ENCODE measurements at places on chromosomes 16 and 17.

DNA sequence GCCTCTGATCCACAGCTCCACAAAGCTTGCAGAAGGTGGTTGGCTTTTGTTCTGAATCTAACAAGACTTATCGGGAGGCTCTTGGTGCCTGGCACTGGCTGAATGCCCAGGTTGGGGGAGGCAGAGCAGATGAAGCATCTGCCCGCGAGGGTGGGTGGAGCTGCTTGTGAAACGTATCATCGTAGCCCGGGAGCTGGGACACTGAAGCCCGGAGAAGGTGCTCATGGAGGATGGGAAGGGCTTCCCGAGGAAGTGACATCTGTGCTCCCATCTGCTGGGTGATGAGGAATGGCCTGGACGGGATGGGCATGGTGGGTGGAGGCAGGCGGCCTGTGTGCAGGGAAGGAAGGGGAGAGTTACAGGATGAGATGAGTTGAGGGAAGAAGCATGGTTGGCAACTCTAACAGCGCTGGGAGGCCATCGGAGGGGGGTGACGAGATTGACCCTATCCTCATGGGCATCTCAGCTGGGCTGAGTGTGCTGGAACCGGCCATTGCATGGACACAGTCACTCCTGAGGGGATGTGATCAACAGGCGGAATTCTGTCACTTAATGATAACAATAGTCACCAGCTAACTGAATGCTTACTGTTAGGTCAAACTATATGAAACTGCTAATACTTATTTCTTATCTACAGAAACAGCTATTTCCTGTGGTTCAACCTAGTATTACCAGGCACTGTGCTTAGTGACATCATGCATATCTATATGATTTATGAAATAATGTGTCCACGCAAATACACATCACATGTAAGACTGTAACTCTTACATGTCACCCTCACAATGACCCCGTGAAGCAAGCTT lies 102.7 kb downstream of the ABCC6 start:
- no peak for DNase-seq

GRCh38 chr17:50904518-50905459 lies 38.6 kb upstream of the TOB1 start:
- DNase-seq, result peak; percentile 70

DNA sequence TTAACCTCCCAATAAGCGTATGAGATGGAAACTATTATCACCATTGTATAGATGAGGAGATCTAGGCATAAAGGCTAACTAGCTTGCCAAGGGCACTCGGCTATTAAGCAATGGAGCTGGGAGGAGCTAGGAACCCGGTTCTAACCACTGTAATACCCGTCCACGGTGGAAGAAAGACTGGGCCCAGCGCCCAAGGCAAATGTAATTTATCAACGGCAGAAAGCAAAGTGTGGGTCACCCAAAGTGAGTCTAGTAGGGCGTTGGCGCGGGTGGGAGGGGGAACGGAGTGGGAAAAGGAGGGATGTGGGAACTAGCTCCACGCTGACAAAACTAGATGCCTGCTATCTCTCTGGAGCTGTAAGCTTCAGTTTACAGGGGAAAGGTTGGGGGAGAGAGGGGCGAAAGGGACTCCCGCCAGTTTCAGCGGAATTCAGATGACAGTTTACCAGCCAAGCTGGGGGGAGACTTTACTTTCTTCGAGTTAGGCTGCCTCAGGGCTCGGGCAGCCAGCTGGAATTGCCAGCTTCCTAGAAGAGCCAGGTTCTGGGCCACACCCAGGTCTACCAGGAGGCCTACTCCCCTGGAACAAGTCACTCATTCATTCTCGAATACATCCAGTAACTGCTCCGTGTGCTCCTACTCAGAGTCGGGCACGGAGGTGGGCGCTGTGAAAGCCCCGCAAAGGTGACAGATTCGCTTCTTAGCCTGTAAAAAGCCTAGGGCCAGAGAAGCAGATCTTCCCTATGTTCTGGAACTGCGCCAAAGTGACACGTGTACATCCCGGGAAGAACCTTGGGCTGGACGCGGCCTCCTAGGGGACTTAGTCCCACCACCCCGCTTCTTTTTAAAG lies 837 bp downstream of the LRRC59 start:
- DNase-seq, result peak; percentile 54

DNA sequence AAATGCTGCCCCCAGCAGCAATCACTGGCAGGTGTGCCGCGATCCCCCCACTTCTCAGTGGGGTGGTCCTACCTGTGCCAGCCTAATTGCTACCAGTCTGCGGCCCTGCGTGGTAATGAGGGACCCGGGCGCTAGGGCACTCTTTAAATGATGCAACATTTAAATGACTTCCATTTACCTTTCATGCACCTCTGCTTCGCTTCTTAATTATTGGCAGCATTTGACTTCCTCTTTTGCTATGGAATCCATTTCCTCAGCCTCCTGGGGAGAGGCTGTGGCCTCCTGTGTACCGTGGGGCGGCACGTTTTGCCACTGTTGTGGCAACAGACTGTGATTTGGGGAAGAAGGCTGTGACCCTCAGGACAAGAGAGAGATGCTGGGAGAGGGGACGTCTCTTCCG lies 86.1 kb downstream of the RPA1 start:
- DNase-seq, result no peak

DNA sequence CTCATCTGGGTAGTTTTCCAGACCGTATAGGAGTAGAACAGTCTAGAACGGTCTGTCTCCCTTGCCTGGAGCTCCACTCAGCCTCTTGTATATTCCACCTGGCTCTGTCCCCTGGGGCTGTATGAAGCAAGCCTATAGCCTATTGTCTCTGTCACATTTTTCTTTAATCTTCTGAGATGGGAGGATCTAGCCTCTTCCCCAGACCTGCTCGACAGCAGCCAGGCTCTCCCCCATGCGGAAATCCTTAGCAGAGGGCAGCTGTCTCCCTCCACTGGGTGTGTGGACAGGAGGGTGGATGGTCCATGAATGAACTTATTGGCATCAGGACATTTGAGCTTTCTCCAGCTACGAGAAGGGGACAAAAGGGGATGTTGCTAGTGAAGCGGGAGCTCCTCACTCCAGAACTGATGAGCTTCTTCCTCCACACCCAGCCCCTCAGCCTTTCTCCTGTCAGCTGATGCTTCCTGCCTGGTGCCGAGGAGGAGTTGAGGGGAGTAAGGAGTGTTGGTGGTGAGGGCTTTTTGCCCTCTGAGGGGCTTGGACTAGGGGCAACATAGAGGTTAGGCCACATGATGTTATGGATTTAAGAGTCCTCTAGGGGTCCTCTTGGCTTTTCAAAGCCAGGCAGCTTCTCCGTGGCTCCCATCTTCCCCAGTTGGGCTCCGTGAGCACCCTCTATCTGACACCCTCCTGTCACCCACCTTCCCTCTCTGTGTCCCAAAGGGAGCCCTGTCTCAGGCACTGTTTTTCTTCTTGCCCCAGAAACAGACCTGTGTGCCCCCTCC lies 28.0 kb downstream of the ARHGAP23 start:
- no peak for DNase-seq

- DNase-seq, result no peak
Observed at GRCh38 chr16:69542974-69543373, 22.8 kb upstream of the NFAT5 start.

All from ovary (tissue), 10 donors.